ENCODE measurements at places on chromosomes 12 and 14.

DNA sequence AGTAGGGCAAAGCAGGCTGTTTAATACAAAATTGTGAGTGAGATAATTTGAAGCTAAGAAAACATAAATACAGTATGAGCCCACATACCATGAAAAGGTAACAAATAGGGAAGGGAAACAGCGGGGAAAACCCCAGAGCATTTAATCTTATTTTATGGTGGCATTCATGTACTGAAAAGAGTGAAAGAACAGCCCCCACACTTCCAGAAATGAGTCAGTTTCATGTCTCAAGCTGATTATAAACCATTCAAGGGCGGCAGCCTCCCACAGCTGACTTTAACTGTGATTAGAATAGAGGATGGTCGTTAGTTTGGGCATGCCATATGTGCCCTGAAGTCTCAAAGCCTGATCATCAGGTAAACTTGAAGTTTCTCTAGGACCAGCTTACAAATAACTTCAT lies 64.5 kb downstream of the FOXG1 start:
- DNase-seq = no peak

DNA sequence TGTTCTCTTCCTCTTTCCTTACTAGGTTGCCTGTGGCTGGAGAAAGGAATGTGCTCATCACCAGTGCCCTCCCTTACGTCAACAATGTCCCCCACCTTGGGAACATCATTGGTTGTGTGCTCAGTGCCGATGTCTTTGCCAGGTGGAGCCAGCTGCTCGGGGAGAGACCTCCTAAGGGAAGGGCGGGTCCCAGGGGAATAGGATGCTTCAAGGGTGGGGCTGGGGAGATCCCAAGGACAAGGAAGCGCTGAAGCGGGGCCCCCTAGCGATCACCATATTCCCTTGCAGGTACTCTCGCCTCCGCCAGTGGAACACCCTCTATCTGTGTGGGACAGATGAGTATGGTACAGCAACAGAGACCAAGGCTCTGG lies 10.2 kb downstream of the MARS1 start:
- no peak for DNase-seq

GRCh38 chr14:54942913-54943312 lies 40.3 kb upstream of the GCH1 start:
- no peak for DNase-seq

- DNase-seq = no peak
Measured at GRCh38 chr12:256958-257357, 5.7 kb downstream of the SLC6A13 start.

GRCh38 chr12:119678459-119678858 lies 10.5 kb downstream of the PRKAB1 start:
- DNase-seq = no peak

- no peak for DNase-seq
Measured at GRCh38 chr14:85342858-85343607, 186.9 kb upstream of the FLRT2 start.

- DNase-seq = no peak
Measured at GRCh38 chr14:95065411-95065810, 91.9 kb downstream of the DICER1 start.

DNA sequence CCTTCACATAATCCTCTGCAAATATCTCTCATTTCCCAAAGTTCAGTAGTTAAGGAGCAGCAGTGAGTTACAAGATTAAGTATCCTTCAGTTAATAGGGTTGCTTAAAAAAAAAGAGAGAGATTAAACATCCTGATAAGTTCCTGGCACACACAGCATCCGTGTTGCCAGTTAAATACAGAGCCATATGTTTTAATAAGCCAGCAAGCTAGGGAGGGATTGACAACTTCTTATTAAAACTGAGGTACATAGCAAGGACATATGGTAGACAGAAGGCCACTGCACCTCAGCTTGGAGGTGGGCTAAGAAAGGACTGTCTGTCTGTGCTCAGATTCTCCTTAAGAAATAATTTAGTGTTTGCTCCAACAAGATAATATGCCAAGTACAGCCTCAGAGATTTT lies 9.6 kb upstream of the TMEM30B start:
- DNase-seq = no peak

GRCh38 chr12:114698566-114699163 lies 14.7 kb upstream of the TBX3 start:
- no peak for DNase-seq

DNA sequence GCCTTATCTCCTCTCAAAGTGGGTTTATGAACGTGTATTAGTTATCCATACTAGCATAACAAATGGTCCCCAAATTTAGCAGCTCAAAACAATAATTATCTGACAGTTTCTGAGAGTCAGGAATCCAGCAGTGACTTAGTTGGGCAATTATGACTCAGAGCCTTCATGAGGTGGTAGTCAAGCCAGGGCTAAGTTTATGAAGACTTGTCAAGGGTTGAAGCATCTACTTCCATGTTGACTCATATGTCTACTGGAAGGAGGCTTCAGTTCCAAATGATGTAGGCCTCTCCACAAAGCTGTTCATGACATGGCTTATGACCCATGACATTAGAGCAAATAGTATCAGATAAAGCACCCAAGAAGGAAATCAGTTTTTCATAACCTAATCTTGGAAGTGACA lies 73.2 kb downstream of the IPO8 start:
- DNase-seq = no peak

GRCh38 chr12:117017807-117018206 lies 81.4 kb downstream of the TESC start:
- no peak for DNase-seq

DNA sequence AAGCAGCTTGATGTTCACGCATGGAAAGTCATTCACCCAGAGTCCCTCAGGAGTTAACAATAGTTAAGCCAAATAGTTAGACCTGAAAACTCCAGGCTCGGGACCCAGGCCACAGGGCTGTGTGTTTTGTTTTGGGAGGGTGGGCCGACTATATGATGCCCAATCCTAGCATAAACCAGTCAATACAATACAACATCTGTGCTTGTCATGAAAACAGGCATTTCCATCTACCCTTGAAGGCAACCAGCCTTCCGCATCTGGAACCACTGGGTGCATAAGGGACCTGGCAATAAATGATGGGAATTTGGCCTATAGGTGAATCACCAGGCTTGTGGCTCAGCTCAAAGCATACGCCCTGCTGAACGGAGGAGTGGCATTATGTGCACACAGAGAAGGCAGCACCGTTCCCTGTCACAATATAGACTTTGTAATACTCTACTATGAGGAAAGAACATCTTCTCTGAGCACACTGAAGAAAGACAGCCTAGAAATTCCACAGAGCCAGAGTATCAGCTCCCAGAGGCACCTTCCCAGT lies 91.0 kb upstream of the FOXN3 start:
- no peak for DNase-seq

DNA sequence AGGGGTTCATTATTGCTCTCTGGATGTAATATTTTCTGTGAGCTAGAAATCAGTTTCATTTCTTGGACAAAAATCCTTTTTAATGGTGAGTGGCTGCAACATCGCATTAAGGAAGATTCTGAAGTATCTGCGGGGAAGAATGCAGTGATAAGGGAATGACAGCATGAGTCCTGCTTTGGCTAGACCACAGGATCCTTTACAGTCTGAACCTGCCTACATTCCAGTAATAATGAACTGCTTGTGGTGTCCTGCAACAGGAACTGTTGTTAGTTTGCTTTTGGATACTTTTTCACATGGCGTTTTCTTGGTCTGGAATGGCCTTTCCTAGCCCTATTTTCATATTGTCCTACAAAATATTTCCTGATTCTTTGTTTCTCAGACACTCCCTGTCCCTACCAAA lies 15.7 kb downstream of the MDM2 start:
- no peak for DNase-seq

GRCh38 chr12:67986632-67987031 lies 2.6 kb upstream of the IFNG-AS1 start:
- no peak for DNase-seq

- no peak for DNase-seq
Measured at GRCh38 chr12:106229036-106229591, 18.7 kb downstream of the CKAP4 start.

DNA sequence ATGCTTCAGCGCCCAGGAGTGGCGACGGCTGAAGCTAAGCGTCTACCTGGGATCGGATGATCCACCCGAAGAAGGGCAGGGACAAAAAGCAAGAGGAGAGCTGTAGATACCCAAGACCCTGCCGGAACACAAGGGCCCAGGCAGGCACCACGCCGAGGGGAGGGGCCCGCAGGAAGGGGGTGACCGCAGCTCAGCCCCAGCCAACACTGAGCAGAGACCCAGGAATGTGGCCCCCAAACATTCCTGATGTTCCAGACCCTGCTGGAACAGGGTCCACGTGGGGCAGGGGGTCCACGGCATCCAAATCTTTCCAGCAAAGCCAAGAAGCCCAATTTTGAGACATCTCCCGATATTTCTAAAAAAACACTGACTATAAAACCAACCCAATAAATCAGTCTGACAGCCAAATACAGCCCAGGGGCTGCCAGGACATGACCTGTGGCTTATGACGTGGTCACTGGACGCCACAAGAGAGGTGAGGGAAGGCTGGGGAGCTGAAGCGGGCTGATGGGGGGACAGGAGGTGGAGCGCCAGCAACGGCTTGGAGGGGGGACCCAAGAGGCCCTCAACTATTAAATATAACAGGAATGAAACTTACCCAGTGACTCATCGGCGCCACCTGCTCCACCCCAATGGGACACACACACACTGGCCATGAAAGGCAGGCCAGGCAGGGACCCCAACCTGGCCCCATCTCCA lies 58.9 kb downstream of the NCOR2 start:
- DNase-seq = no peak

DNA sequence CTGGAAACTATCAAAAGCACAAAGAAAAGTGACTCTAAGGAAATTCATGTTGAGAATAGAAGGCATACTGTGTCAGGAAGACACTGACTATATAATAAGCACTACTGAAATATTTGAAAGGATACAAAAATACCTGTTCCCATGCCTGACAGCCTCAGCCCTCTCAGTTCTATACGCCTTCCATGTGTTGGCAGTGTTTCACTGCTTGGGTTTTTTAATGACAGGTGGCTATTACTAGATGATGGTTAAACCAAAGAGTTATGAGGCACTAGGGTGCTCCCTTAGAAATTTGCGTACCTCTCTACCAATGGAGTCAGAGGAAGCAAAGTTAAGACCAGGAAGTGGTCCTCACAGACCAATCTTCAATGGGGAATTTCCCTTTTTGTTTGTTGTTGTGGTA lies 25.6 kb upstream of the SLC5A8 start:
- no peak for DNase-seq

GRCh38 chr12:64587447-64587846 lies 22.8 kb upstream of the RASSF3 start:
- no peak for DNase-seq

DNA sequence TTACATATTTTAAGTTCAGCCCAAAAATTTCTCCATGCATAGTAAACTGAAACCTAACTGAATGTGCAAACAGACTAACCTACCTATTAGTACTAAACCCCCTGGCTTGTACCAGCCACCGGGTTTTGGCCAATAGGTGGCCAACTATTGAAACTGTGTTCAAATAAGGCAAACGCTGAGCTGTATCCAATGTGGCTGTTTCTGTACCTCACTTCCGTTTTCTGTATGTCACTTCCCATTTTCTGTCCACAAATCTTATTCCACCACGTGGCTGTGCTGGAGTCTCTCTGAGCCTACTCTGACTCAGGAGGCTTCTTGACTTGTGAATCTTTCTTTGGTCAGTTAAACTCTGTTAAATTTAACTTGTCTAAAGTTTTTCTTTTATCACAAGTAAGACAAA lies 6.0 kb upstream of the FBXO34 start:
- no peak for DNase-seq

DNA sequence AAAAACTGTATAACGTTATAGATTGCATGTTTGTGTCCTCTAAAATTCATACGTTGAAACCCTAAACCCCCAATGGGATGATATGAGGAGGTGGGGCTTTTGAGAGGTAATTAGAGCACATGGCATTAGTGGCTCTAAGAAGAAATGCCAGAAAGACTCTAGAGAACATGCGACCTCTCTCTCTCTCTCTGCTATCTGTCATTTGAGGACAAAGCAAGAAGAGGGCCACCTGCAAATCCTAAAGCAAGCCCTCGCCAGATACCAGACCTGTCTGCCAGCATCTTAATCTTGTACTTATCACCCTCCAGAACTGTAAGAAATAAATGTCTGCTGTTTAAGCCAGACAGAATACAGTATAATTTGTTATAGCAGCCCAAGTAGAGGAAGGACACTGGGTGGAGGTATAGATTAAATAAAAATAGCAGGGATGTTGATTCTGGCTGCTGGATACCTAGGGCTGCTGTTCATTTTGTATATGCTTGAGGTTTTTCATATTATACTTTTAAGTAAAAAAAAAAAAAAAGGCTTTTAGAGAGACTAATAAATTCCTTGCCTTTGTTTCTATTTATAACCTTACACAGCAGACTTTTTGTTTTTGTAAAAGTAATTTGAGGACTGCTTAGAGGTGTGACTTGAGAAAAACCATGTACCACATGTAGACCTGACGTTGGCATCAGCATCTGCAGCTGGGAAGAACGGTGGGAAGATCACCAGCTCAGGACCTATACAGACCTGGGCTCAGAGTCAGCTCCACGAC lies 26.9 kb downstream of the MOK start:
- no peak for DNase-seq

GRCh38 chr12:2739832-2740641 lies 54.7 kb upstream of the FKBP4 start:
- DNase-seq = no peak

DNA sequence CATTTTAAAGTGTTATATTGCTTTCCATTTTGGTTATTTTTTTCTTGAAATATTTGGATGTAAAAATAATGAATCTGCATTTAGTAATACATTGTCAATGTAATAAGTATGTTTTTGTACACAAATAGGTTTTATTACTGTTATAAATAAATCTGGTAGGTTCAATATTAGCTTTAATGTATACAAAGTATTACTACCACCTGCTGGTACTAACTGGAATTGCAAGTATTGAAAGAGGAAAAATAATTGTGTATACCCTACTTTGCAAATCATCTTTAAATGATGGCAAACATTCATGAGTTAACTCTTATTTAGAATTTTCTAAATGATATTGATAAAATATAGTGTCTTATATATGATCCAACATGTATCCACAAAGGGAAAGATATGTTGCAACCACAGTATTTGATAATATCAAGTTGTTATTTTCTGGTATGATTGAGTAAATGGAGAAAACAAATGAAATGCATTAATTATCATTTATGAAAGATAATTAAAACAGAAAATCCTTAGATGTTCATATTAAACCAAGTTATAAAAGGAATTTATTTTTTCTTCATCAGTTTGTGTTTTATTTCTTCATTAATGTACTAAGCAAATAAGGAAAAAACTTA lies 3.2 kb downstream of the OR4K2 start:
- no peak for DNase-seq

Measured in brain pericyte (primary cell).